ENCODE measurements at places on chromosomes 11 and 22.

DNA sequence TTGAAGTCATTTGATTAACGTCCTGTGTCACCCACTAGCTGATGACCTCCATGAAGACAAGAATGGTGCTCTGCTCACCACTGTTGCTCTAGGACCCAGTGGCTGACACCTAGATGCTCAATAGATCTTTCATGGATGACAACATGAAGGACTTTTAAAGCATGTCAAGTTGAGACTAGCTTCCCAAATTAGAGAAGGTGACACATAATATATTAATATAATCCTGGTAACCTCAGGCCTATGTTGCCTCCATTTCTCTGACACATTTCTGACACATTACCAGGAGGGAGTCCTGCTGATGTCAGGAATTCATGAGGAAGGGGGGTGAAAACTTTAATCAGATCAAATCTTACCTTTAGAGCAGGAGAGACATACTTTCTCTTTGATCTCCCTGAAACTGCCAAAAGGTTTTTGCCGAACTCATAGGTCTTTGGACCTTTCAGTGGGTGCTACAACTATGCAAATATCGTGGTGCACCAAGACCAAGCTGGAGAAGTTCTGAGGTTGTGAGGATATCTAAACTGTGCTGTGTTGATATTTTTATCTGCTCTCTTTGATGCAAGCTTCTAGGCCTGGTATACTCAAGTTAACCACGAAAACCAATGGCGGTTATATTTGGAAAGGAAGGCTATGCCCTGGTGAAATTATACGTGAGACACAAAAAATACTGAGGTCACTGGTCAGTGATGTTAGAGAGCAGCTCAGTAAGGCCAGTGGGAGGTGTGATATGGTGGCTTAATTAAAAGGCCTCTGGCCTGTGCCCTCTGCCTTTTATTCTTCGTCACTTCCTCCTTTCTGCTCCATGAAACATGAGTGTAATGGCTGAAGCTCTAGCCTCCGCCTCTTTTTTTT, 13.2 kb upstream of the AMPD3 start:
- DNase-seq, result no peak

DNA sequence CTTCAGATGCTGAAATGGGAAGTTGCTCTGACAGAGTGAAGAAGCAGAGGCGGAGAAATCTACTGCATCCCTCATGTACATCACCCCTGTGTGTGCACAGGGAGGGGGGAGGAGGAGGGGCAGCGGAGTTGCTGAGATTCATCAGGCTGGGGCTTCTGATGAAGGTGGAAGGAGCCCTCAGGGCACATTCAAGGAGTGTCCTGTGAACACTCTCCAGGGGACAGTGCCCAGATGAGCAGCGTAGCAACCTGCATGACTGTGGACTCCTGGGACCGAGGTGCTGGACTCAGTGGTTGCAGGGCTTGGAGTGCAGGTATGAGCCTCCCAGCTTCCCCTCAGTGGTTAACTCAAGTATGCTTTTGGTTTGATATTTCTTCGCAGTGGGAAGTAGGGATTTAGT, 257.8 kb upstream of the B3GAT1 start:
- no peak for DNase-seq

DNA sequence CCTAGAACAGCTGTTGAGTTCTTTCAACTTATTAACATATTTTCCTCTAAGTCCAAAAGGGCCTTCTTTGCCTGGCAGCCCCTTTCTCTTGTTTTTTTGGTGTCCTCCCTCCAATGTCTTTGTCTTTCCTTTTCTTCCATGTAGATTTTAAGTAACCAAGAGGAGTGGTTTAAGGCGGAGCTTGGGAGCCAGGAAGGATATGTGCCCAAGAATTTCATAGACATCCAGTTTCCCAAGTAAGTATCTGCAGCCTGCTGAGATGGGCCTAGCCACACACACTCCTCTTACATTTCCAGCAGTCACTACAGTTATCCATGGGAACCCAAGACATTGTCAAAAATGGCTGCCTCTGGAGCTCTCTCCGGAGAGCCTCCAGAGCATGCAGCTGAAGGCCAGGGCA, 4.5 kb upstream of the TMA7B start:
- no peak for DNase-seq

- peak; percentile 49 for DNase-seq
Observed at GRCh38 chr22:22168190-22168940, 76.2 kb upstream of the VPREB1 start.

DNA sequence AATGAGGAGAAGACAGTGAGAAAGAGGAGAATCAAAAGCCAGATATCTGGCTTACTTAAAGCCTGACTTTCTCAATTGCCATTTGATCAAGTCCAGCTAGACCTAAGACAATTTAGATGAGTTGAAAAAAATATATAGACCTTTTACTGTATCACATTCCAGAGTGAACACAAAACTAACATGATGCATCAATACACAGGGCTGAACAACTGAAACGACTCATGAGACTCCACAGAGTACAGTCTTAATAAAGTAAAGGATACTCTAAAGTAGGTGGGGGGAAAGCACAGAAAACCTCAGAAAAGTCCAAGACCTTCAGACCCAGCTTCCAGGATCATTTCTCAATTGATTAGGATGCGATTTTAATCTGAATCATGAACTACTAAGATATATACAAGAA, 95.3 kb upstream of the OR9G4 start:
- no peak for DNase-seq

DNA sequence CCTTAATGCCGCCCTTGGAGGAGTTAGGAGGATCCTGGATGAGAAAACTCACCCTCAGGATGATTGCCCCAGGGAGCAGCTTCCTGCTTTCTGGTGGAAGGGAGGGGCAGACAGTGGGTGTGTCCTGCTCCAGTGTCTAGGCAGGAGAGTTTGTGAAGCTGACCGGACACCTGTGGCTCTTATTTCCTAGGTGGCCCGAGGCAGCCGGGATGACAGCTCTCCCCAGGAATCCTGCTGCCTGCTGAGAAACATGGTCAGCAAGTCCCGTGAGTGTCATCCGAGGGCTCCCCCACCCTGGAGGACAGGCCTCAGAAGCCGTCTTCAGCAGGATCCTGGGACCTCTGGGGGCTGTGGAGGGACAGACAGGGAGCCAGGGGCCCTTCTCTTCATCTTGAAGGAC, 50.4 kb downstream of the ST3GAL4 start:
- peak; percentile 48 for DNase-seq

- no peak for DNase-seq
Observed at GRCh38 chr11:130418210-130418609, 10.2 kb downstream of the ADAMTS8 start.
